ENCODE measurements at places on chromosomes 3 and 15.
A peak's percentile ranks its signal among the peaks of the same experiment; 100 is the strongest.

DNA sequence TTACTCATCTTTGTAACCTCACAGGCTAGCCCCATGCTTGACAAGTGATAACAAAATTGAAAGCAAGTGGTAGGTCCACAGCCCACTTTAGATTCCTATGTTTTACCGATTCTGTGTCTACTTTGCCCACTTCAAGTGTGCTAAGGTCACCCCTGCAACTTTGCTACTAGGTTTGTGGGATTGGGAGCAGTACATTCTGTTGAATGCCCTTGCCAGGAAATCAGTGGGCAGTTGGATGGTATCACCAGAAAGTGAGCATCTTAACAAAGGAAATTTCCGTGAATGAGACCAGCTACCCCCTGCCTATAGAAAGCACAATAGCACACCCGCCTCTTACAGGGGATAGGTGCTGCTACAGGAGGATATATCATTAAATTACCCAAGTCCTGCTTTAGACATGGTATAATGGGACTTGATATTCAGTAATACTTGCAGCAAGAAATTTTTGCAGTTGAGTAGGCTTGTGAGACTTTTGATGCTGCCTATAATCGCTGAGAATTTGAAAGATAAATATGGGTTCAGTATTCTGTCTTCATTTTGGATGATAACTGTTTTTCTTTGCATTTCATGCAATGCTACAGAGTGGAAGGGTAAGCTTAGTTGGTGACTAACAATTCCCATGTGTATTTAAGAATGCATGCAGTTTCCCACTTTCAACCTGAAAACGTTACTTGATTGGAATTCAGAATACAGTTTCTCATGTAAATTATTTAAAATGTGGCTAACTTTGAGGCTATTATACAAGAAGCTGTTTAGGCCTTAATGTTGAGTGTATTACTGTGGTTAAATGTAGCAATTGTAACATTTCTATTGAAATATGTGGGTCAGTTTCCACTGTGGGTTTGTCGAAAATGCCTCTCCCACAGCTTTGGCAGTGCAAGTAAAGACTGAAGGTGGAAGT, 9.5 kb downstream of the EBLN2 start:
- no peak for DNase-seq

GRCh38 chr3:37546876-37547275, 314.8 kb upstream of the CTDSPL start:
- DNase-seq: peak; percentile 64

DNA sequence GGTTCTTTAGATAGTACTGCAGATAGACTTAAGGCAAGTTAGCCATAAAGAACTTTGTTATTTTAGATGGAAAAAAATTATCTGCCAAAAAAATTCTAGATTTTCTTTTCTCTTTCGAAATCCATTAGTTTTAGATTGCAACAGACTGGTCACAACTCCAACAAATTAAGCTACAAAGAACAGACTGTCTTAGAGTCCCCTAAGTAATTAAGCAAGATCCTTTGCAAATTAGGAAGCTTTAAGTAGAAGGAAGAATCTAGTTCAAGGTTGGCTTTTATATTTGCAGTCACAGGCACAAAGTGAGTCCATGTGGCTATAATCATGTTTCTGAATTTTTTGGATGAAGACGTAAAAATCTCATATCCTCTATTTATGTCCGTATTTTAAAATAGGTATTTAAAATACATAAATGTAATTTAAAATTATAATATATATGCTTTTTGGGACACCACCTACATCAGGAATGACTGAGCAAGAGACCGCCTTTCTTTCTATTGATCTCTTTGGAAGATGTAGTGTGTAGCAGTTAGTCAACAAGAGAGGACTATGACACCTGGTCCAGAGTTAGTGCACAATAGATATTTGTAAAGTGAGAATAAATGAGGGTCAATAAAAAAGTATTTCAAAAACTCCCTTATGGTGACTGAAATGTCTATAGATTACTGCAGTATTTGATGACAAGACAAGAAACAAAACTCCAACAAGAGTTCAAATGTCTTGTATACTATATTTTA, 34.4 kb downstream of the TMEM45A start:
- DNase-seq: no peak

DNA sequence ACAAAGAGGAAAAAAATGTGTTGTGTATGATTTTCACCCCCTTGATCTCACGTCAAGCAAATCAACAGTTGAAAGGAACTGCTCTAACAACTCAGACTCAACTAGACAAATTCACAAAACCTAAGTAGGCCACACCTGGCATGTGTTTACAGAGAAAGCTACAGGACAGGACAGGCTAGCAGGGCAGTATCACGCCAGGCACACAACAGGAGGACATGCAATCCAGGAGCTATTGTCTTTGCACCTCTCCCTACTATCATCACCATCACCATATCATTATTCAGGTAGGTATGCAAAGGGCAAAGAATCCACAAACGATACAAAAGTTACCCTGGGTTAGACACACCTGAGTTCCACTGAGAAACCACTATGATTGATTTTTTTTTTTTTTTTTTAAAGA, 86.4 kb downstream of the TBL1XR1 start:
- no peak for DNase-seq

DNA sequence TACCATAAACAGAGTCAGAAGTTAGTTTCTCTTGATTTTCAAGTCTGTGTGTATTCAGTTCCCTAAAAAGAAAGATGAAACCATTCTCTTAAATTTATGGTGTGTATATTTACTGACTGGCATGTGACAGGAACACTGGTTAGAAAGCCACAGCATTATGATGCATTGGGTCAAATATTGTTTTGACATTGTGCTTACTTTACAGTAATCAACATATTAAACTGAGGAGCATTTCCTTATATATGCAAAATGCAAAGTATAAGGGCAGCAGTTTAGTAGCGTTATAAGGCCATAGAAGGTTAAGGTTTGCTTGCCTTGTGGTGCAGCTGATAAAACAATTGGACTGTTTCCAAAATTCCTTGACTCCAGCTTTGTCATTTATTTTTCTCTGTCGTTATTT, 72.9 kb downstream of the EPHA3 start:
- no peak for DNase-seq

- no peak for DNase-seq
These were observed 338.1 kb downstream of the EFHB start for GRCh38 chr3:19595884-19596283.

GRCh38 chr15:52294881-52295420, 653 bp downstream of the MYO5C start:
- no peak for DNase-seq

- DNase-seq: no peak
These were observed 31.1 kb downstream of the MME start for GRCh38 chr3:155110996-155111901.

DNA sequence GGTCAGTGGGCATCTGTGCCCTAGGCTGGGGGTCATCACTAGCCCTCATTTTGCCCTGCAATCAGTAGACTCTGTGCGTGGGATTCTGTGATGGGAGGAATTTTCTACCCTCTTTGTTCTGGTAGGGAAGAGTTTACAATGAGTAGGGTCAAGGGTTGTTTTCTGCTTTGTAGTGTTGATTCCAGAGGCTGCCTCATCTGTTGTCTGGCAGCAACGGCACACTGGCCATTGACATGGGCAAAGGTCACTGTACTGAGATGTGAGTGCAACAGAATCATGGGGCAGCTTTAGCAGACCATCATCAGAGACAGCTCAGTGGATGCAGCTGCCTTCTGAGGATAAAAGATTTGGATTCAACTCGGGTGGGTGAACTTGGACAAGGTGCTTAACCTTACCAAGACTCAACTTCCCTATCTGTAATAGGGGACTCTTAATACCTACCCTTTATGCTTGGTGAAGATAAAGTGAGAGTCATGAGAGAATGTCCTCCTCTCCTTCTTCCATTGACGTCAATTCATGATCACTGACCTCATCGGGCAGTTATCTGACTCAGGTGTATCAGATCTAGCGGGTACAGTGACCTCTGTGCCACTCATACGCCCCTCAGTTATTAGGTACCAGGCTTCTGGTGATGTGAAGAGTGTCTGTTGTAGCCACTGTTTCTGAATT, 127.5 kb downstream of the RPLP1 start:
- DNase-seq: no peak

- DNase-seq: peak; percentile 55
These were observed 300.0 kb upstream of the TPM1 start for GRCh38 chr15:62742409-62743171.

GRCh38 chr3:175386630-175387029, 527.5 kb downstream of the NAALADL2 start:
- no peak for DNase-seq

- no peak for DNase-seq
These were observed 23.5 kb upstream of the ARPIN start for GRCh38 chr15:89936051-89936785.

GRCh38 chr3:186705882-186706780, 11.0 kb upstream of the KNG1 start:
- DNase-seq: no peak

GRCh38 chr3:57283334-57283733, 9.2 kb downstream of the ASB14 start:
- DNase-seq: no peak

DNA sequence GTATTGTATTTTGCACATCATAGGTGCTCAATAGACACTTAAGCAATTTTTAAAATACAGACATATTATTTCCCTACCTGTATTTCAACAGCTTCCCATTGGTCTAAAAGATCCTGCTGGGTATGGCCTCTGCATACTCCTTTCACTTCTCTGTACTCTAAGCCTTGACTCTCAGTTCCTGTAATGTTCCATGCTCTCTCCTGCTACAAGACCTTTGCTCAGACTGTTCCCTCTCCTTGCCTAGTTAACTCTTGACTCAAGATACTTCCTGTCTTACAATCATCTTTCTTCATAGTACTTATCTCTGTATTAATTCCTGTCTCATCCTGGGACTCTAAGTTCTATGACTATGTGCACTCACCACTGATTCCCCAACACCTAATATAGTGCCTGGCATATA, 1.7 kb downstream of the SCN11A start:
- peak; percentile 68 for DNase-seq

GRCh38 chr3:75325716-75326115, 338.4 kb upstream of the FRG2C start:
- no peak for DNase-seq

- no peak for DNase-seq
These were observed 124.4 kb downstream of the SHOX2 start for GRCh38 chr3:157981819-157982218.

DNA sequence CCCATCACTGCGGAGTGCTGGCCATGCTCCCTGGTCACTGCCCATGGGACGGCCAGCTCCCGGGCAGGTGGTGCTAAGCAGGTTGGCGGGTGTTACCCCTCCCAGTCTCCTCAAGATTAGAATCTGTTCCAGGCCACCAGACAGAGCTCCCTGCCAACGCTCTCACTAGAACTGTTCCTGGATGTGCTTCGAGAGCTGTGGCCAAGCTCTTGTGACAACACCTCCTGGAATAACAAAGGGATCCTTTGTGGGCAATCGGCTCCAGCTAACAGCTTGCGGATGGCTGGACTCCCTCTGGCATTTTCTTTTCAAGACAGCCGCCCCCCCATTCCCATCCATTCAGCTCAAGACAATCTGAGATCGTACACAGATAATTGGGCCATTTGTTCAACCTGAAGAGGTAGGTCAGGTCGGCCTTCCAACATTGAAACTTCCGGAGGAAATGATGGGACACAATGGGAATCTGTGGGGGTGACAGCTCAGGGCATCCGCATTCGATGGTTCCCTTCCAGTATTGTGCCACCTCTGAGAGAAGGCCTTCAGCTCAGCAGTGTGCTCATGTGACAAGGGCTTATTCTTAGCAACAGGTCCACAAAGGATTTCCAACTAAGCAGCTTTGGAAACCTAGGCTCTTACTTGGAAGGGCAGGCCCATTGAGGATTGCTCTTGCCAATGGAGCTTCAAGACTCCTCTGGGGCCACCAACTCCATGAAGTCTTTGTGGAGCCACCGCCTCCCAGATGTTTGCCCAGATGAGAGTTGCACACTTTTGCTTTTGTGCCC, 11.6 kb upstream of the EPHB3 start:
- no peak for DNase-seq

DNA sequence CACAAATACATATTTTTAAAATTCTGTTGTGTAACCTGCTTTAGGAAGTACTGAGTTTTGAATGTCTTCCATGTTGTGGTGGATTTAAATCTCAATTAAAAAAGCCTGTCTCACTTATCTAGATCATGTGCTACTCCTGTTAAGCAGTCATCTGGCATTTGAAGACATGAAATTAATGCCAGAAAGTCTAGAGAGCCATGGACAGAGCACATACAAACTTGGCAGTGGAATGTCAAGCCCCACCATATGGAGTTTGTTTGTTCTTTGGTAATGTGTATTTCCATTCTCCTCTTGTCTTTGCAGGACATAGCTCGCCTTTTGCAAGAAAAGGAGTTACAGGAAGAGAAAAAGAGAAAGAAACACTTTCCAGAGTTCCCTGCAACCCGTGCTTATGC, 39.3 kb upstream of the UTS2B start:
- no peak for DNase-seq

DNA sequence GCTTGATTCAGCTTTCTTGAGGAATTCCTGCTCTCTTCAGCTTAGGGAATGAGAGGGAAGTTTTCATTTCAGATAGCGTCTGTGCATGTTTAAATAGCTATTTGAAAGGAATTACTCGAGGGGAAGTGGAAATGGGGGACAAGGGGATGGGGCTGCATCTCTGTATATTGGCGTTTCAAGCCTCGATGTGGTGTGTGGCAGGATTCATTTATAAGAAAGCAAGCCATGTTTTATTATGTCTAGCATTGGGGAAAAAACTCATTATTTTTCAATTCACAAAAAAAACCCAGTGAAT, 1.0 kb downstream of the ATP2C1 start:
- DNase-seq: peak; percentile 6

DNA sequence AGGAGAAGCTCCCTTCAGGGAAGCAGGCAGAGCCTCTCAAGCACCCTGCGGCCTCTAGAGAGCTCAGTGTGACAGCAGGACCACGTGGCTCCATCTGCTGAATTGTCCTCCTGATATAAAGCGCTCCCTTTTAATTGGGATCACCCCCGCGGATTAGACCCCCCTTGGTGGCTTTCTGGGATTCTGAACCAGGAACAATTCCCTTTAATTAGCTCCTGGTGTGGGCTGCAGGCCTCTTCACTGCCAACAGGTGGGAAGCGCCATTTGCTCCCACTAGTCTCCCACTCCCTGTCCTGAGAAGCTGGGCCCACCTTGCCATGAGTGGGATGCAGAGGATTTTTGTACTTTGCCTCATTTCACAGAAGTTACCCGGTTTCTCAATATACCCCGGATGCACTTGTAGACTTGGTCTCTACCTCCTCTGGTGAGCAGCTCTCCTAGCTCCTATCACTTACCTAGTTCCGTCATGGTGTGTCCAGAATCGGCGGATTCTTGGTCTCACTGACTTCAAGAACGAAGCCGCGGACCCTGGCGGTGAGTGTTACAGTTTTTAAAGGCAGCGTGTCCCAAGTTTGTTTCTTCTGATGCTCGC, 592 bp downstream of the PGPEP1L start:
- DNase-seq: no peak

DNA sequence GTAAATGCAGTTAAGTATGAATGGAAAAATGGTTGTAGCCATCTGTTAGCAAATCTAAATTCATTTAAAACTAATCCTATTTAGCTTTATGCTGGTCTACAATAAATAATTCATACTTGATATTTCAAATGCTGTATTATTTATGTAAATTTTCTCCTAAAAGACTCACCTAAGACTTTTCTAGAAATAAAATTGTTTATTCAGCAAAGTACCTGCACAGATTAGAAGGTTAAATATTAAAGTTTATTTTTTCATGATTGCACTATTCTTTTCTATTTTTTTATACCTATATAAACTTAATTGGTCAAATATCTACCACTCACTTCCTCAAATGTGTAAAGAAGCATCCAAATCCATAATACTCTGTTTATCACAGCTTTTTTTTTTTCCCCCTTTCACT, 45.2 kb downstream of the MBNL1 start:
- DNase-seq: no peak
